Activated T-cell treated with anti-CD3 and anti-CD28 coated beads, Interleukin-2, amount 50 U/mL, for 72 hours (primary cell): ENCODE measurements at places on chromosomes 3 and 15. TPM values are rescaled to one million over a fixed set of nuclear protein-coding genes. Genes with fewer than 3 reads are reported as not detected.

RFTN1 gene
- 128 TPM for total RNA-seq

CCR1 gene
- 0.51 TPM for total RNA-seq

CYP8B1 gene
- not detected for total RNA-seq

PIGZ gene
- total RNA-seq: 1.7 TPM

ATP1B3 gene
- total RNA-seq: 79.8 TPM

FLNB gene
- total RNA-seq: 46.1 TPM

GCHFR gene
- 40.9 TPM for total RNA-seq

NXPE3 gene
- total RNA-seq: 22.7 TPM

SELENOT gene
- 104 TPM for total RNA-seq

GOLGA8S gene
- 0.07 TPM for total RNA-seq

P3H2 gene
- total RNA-seq: not detected

GPR171 gene
- total RNA-seq: 83.7 TPM

IL5RA gene
- total RNA-seq: 1.5 TPM

EPHA3 gene
- total RNA-seq: 0.14 TPM

CLDN18 gene
- not detected for total RNA-seq

CD200 gene
- total RNA-seq: 23.5 TPM

PDCD10 gene
- 63.3 TPM for total RNA-seq

ROBO1 gene
- 3.0 TPM for total RNA-seq

CNTN4 gene
- 0.62 TPM for total RNA-seq
